Stimulated activated CD4-positive, alpha-beta T cell treated with anti-CD3 and anti-CD28 coated beads, Interleukin-1b, Interleukin-23, amount 100 ng/mL, for 1 hour (primary cell): ENCODE measurements at places on chromosomes 6 and 20.

DNA sequence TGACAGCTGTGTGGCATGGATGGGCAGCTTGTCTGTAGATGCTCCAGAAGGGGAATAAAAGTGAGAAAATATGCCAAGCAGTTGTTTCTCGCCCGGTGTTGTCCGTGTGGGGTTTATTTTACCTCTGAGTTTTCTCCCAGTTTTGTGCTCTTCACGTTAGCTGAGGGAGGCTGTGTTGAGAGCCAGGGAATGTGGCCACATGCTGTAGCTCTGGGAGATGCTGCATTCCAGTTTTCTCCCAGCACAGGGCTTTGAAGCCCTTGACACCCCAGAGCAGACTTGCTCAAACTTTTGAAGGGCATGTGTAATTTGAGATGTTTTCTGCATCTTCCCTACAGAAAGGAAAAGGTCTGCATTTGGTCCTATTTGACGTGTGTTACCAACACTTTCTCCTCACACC lies 67.7 kb downstream of the RREB1 start:
- no peak for DNase-seq

GRCh38 chr20:58841539-58842264 lies 9.0 kb downstream of the GNAS-AS1 start:
- no peak for DNase-seq

- no peak for DNase-seq
Measured at GRCh38 chr6:3616565-3617176, 134.8 kb downstream of the PXDC1 start.

DNA sequence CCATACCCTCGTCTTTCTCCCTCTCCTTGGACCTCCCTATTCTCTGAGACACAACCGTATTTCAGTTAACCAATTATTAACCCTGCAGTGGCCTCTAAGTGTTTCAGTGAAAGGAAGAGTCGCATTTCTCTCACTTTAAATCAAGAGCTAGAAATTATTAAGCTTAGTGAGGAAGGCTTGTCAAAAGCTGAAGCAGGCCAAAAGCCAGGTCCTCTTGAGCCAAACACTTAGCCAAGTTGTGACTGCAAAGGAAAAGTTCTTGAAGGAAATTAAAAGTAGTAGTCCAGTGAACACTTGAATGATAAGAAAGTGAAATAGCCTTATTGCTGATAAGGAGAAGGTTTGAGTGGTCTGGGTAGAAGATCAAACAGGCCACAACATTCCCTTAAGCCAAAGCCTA lies 58.3 kb downstream of the SNX9 start:
- no peak for DNase-seq

DNA sequence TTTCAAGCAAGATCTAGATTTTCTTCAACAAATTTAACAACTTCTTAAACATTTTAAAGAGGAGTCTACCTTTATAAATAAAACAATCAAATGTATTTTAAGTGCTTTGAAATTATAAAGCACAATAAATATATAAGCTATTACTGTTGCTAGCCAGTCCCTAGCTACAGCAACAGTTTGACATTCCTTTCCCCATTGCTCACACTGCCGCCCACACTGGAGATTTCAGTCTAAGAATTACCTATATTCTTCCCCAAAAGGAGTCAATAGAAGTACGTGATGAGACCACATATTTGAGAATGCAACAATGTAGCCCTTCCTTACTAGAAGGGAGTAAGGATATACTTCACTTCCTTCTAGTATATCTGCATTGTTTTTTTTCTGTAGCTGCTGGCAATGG lies 65.3 kb upstream of the RNF146 start:
- no peak for DNase-seq

DNA sequence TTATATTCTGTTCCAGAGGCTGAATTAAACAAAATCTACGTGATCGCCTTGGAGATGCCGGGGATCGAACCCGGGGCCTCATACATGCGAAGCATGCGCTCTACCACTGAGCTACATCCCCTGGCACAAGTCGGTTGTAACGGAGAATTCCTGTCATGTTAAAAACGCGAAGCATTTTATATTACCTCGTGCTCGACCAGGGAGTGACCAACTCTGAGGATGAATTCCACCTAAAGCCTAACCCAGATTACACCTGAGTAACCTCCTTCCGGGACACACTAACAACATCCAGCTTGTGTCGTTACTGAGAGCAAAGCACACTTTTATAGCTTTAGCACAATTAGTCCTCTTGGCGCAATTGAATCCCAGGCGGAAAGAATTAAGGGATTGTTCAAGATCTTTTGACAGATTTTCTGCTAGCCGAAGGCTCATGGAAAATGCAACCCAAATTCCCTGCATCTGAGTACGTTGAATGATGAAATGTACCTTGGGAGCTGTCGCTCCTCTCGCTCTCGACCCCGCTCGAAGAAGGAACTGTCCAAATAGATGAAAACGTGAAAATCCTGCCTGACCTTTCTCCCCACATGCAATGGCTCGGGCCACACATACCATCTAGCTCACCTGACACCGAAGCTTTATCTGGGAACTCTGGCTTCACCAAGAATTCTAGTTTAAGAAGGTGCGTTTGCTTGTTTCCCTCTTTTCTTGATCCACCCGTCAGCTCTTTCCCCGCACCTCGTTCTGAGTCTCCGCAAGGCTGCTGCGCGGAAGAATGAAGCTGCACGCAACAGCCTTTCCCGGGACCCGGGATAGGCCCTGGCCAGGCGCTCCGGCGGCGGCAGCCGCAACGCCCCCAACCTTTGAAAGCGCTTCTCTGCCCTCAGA lies 148.3 kb downstream of the GPX5 start:
- DNase-seq: no peak

GRCh38 chr20:59284470-59284869 lies 15.9 kb upstream of the EDN3 start:
- DNase-seq: no peak

- no peak for DNase-seq
Measured at GRCh38 chr6:29071831-29072723, 15.0 kb downstream of the OR2B3 start.

- DNase-seq: no peak
Measured at GRCh38 chr6:38654263-38654662, 14.5 kb upstream of the BTBD9 start.

DNA sequence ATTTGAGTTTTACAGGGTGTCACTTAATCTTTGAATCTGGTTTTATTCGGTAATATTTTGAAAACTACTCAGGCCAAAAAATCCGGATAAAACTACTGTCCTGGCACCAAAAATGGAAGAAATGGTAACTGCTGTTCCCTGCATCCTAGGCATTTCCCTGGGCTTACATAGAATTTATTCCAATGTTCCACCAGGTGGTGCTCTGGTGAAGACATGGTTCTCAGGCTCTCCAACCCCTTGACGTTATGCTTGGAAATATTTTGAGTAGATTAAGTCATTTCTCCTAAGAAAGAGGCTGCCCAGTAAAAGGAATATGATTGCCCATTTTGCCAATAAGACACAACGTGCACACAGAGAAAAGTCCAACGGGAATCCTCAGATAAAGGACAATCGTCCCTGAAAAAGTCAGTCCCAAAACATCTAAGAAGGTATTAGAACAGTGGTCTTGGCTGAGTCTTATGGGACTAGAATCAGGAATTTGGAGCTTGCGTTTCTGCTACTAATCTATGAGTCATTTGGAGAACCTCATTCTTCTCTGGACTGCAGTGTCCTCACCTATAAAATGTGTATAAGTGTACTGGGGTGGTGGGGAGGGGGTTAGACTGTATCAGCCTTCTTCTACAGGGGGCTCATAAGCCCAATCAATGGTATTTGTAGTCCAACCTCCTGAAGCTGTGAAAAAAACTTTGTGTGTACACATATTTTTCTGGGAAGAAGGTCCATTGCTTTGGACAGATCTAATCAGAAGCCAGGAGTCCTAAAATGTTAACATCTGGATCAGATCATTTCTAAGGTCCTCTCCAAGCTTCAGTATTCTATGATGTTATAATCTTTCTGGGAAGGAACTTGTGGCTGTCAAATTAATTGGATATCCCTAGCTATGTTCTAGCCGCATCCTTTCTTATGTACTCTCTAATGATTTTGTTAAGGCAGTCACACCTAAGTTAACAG lies 131.0 kb upstream of the BMP2 start:
- no peak for DNase-seq

GRCh38 chr20:21836346-21836745 lies 130.9 kb downstream of the PAX1 start:
- DNase-seq: no peak

DNA sequence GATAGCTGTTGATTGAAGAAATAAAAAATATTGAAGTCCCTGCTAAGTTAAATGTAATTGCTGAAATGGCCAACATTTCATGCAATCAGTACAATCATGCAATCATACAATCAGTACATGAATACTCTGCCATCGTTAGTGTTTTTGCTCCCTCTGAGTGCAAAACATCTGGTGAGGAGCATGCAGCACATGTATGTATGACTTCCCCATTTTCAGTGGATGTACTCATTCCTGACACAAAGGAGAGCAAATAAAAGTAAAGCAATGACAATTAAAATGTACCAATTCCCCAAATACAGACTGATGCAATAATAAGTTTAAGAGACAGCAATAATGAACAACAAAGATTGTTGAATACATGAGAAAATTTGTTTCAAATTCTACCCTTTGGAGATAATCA lies 140.7 kb downstream of the PLCB1 start:
- no peak for DNase-seq

DNA sequence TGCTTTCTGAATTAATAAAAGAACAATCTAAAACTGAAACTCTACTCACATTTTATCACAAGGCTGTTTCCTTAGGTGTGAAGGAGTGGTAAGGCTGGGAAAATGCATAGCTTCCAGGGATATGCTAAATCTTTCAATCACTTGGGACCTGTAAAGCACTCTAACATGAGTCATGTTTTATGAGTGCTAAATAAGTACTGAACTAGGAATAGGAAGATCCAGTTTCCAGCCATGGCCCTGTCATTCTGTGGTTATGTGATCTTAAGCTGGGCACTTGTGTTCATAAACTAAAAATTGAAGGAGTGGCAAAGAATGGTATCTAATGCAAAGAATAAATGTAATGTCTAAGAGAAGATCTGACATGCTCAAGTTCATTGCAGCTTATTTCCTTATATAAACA lies 6.1 kb upstream of the TMEM200A start:
- DNase-seq: no peak

DNA sequence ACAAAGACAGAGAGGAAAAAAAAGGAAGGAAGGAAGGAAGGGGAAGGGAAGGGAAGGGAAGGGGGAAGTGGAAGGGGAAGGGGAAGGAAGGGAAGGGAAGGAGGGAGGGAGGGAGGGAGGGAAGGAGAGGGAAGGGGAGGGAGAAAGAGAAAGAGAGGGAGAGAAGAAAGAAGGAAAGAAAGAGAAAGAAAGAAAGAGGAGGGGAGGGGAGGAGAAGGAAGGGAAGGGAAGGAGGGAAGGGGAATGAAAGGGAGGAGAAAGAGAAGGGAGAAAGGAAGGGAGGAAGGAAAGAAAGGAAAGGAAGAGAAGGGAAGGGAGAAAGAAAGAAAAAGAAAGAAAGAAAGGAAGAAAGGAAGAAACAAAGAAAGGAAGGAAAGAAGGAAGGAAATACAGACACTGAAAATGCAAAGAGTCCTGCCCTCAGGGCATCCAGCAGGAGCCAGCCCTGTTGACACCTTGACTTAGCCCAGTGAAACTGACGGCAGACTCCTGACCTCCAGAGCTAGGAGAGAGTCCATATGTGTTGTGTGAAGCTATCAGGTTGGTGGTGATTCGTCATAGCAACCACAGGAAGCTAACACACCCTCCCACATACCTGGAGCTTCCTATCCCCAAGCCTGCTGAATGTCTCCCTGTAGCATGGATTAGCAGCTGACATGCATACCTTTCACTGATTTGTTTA lies 58.7 kb upstream of the SULF2 start:
- no peak for DNase-seq

DNA sequence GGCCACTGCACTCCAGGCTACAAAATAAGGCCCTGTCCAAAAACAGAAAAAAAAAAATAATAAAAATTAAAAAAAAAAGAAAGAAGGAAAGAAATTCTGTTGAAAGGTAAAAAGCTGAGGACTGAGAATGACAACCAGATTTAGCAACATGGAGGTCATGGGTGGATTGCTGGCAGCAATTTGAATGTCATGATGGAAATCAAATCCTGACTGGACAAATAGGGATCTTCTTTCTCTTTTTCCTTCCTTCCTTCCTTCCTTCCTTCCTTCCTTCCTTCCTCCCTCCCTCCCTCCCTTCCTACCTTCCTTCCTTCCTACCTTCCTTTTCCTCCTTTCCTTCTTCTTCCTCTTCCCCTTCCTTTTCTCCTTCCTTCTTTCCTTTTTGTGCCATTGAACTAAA lies 553.3 kb upstream of the FLRT3 start:
- no peak for DNase-seq

DNA sequence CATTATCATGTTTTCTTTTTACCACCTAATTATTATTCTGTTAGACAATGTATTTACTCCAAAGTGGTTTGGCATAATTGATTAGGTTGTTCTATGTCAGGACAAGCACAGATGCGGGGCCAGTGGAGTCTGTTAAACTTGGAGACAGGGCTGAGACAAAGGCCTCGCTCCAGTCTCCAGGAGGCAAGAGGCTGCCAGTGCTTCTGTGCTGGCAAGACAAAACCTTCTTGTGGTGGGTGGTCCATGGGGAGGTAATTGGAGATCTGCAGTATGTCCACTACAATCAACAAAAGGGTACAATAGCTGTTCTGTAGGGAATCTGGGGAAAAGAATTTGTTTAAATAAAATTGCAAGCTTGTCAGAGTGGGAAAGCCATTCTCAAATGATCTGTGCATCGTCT lies 677.2 kb upstream of the SLC35B3 start:
- DNase-seq: no peak

DNA sequence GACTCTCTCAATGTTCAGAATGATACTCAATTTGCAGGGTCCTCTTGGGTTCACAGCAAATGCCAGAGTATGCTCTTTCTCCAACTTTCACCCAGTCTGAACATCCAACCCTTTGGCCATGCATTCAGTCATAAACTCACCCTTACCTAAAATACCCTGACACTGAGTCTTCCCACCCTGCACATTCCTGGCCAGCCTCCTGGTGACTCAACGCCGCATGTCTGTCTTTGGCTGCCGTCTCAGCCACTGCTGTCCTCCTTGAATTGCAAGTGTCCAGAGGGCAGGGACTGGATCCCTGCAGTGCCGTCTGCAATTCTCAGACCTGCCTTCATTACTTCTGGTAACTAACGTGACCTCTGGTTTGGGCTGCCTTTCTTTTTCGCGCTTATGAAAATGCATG lies 593.4 kb downstream of the QKI start:
- no peak for DNase-seq

DNA sequence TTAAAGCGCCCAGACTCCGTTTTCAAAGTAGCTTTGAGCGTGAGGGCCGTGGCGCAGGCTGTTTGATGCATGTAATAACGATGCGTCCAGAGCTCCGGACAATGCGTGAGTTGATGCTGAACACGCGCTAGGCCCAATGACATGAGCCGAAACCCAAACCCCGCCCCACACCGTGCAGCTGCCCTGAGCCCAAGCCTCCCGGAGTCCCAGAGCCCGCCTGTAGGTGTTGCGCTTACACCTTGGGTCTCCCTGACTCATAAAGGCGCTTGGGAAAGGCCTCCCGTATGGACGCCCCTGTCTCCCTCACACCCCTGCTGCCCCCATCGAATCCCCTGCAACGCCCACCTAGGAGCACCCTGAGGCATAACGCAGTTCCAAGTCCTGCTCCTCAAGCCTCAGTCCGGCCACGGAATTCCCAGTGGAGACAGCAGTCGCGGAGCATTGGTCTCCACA lies 87.6 kb downstream of the ERMARD start:
- no peak for DNase-seq
